Cortex of kidney (tissue), 1 donor: ENCODE measurements at places on chromosomes 11 and 22.

DNA sequence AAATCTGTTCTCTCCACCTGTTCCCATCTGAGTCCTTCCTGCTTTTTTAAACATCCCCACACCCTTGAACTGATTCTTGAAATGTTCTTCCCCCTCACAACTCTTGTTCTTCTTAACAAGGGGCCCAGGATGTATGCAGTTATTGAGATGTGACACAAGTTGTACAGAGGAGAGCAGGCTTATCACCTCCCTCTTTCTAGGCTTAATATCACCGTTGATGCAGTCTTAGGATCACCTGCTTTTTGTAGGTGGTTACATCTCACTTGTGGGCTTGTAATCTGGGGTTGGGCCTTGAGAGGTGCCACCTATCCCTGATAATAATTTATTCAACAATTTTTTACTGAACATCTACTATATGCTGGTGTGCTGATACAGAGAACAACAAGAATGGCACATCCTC lies 6.2 kb downstream of the CRYBB3 start:
- no peak for DNase-seq

DNA sequence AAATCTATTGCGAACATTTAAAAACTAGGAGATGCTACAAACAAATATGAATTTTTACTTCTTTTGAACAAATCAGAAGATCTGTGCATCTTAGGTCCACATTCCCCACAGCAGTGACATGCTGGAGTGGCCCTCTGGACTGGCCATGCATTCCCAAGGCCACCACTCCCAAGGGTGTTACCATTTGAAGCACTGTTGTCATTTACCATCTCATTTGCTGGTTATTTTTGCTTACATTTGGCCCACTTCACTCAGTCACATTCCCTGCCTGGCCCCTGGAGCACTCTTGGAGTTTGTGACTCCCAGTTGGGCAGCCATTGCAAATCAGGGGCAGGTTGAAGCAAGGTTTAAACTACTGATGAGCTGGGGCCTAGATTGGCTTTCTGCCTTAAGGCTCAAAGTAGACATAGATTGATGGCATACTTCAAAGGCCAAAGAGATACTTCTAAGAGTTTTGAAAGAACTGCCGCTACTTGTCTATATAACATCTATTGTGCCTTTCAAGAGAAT lies 8.5 kb upstream of the ZNRF3 start:
- DNase-seq, result no peak

DNA sequence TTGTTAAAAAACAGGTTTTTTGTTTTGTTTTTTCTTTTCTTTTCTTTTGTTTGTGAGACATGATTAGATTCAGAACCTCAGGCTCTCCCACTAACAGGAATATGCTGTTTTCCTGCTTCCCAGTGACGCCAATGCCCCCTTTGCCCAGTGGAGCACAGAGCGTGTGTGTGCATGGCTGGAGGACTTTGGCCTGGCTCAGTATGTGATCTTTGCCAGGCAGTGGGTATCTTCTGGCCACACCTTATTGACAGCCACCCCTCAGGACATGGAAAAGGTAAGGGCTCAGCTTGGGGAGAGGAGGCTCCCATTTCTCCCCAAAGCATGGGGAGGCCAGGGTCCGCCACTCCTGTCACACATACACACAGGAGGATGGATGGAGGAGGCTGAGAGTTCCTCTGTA lies 25.0 kb downstream of the CYB5R2 start:
- no peak for DNase-seq

GRCh38 chr11:986270-986951 lies 50.1 kb downstream of the MUC6 start:
- no peak for DNase-seq

GRCh38 chr11:125286486-125286885 lies 121.9 kb downstream of the PKNOX2 start:
- DNase-seq, result no peak

GRCh38 chr11:93904716-93905115 lies 54.3 kb upstream of the VSTM5 start:
- no peak for DNase-seq

DNA sequence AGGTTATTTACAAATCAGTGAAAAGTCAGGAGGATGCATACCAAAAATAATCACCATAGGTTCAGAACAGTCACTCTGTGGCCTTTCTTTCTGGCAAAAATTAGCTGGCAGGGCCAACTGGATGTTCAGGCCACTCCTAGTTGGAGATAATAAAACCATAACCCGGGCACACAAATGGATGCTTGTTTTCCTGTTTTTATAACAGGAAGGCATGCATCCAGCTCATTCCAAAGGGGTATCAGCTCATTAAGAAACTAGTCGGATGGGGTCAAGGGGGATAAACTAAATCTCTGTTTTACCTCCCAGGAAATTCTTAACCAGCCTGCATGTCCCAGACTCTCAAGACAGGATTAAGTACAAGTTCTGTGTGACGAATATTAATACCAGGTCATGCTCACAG lies 81.0 kb downstream of the FBXO7 start:
- DNase-seq, result no peak

DNA sequence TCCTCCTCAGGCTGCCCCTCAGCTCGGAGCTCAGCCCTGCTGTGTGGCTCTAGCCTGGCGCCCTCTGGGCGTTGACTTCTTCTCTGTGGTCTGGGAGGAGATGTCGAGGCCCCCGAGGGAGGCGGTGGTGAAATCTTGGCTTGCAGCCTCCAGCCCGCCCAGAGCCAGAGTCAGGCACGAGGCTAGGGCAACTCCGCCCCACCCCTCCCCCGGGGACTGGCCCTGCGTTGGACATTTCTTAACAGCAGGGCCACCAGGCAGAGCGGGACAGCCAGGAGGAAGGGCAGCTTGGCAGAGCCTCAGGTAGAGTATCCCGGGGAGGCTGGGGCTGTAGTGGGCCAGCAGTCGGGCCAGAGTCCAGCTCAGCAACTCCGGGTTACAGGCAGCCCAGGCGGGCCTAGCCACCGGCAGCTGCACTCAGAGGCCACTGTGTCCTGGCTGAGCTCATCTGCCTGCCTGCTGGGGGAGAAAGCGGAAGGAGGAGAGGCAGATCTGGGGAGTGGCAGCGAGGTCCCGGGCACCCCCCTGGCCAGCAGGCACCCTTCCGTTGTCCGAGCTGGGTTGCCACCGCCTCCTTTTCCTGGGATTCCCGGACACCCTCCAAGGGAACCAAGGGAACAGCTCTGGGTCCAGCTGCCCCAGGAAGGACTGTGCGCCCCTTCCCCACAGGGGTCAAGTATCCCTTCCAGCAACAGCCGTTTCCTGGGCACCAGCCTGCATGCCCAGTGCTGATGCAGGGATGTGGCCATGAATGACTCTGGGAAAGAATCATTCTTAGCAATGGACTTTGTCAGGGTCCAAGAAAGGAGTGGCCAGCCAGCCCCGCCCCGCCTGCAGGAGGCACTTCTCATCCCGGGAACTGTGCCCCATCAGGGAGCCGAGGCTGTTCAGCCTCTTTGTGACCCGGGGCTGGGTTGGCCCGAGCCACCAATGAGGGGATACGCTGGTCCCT lies at the start of gene ALDH3B1:
TSS of gene ALDH3B1 (plus strand) at position 238 of the 952 bp plus-strand sequence. CDS start 4,971 bp downstream, outside the sequence.
- no peak for DNase-seq

DNA sequence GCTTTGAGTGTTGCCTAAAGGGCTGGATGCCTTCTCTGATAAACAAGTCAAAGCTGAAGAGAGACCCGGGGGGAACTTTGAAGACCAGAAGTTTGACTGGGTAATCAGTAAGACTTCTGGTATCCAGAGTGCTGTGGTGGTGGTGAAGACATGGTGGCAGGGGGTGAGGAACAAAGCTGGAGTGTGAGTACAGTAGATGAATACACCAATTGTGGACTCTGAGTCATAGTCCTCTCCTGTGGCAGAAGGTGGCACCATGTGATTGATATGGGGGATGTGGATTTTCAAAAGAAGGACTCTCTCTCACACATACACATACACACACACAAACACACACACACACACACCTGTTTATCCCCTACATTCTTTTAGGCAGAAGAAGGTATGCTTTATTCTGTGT lies 12.3 kb downstream of the MS4A6A start:
- no peak for DNase-seq

DNA sequence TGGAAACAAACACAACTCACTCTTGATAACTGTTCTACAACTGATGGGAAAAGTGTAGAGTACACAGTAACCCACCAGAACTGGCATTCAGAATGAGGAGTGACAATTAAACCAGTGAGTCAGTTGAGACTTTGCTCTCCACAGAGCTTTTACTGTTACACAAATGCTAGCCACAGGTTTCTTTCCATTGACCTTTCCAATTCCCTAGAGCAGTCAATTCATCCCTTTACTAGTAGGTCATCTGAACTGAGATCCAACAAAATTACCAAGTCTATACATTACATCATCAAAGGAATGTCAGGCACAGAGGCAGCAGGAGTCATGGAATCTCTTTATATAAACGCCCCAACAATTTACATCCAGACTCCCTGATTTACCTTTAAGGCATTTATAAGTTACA lies 65.9 kb downstream of the PHF21A start:
- no peak for DNase-seq

- no peak for DNase-seq
These were observed 38.4 kb downstream of the ZC3H12C start for GRCh38 chr11:110131386-110132123.

DNA sequence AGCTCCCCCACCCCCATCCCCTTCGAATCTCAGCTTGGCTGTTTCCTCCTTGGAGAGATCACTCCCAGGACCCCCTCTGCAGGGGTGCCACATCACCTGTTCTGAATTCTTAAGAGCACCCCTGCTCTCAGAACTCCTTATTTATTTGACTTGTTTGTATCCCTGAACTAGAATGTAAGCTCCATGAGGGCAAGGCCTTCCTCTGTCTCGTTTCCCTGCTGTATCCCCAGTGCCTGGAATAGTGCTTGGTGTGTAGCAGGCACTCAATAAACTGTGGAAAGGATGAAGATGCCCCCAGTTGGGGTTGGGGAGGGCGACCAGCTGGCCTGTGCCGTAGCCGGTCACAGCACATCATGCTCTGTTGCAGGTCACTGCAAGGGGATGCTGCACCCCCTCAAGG lies 3.6 kb upstream of the MDK start:
- no peak for DNase-seq

DNA sequence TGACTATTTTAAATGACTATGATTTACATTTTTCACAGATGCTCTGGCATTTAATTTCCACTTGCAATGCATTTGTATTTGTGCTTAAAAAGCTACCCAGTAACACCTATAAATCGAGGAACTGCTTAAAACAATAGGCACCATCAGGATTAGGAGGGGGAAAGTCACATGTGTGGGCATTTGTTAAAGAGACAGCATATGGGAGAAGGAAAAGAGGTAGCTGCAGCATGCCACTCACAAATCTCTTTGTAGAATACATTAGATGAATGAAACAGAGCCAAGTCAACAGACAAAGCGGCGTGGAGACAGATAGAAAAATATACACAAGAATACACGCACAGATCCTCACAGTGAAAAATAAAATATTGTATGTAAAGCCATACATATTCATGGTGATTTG lies 228.0 kb downstream of the CADM1 start:
- DNase-seq, result no peak

DNA sequence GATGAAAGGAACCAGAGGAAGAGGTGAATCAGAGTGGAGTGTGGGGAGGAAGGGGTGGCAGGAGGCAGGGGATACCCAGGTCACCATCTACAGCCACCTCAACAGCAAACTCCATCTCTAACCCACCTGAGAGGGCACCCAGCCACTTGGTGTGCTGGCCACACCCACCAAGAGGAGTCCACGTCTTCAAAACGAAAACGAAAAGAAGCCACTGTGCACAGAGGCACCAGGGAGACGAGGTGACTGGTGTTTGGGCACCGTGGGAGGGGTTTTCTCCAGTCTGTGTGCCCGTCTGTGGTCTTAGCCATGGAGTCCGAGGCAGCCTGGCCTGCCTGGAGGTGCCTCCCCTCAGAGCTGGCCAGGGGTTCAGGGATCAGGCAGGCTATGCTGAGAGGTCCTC lies 20.2 kb downstream of the PDGFB start:
- DNase-seq, result no peak

- DNase-seq, result no peak
These were observed 31.2 kb upstream of the LINC01488 start for GRCh38 chr11:69450064-69450856.

DNA sequence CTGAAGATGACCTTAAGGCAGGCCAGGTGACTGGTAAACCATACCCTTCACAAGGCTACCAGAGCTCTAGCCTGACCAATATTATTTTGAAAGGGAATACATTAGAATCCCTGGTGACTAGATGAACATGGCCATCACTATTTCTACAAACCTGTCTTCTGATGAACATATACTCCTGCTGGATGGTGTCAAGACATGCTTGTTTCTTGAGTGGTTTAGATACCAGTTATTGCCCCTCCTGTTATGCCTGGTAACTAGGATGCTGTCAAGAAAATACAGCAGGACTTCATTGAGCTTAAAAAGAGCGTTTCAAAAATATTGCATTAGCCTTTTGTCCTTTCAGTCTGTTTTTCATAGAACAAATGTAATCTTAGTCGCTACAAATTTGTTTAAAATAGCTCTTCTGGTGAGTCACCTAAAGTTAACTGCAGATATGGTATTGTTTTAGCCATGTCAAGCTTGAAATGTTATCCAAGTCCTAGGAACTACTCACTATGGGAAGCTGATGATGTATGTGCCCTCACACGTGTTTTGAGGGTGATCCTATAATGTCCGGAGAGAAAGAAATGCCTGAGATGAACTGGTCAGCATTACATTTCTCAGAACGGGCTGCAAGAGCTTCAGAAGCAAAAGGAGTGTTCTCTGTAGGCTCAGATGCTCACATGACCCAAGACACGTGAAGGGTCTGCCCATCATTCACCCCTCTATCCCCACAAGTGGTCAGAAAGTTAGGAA lies 20.6 kb downstream of the ADM start:
- no peak for DNase-seq
